ENCODE measurements at places on chromosomes 2 and 18.

- no peaks in the 10 kb centered on the region for H3K36me3 ChIP-seq
- H3K4me1 ChIP-seq: no peaks in the 10 kb centered on the region
- H3K27me3 ChIP-seq: peaks cover 1% of the 10 kb centered on the region
- DNase-seq: no peak
Measured at GRCh38 chr2:128510701-128511397, 192.2 kb upstream of the HS6ST1 start.

DNA sequence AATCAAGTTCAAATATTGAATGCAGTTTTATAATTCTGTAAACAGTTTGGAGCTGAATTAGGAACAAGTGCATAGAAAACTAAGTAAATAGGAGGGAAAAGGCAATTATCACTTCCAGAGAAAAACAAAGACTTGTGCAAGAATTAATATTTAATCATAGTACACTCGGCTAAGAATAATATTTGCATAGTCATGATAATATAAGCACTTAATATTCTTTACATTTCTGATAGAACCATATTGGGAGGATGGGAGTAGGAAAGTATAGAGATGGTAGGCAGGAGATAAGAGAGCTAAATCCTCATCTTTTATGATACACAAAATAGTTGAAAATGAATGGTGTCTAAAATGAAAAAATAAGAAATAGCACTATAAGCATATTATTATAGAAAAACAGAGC is 27.4 kb upstream of the TNFAIP6 start:
- no peaks in the 10 kb centered on the region for H3K4me1 ChIP-seq
- peaks cover 4% of the 10 kb centered on the region for H3K27me3 ChIP-seq
- H3K4me3 ChIP-seq: no peak overlapping the region
- no peak overlapping the region for H3K27ac ChIP-seq

DNA sequence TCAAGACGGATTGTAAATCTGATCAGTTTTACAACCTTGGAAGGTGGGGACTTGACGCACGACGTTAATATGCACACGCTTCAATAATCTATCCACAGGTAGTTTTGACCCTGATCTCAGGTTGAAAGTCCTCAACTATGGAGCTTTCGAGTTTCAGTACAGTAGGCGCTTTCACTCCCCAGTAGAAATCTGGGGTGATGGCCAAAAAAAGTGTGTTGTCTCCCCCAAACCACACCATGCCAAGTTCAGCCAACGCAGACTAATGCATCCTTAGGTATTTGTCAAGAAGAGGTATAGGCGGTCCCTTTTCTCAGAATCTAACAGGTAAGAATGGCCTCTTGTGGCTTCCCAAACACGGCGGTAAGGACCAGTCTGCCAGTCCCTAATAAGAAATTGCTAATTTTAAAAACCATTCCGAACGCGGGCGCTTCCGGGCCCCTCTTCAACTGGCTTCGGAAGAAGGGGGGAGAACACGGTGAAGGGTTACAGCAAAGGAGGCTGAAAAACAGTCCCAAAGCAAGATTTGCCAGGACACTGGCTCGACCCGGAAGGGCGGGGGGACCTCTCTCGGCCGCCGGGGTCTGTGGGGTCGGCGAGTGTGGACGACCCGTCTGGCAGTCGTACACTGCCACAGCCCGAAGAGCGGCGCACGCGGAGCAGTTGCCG is 659 bp downstream of the FAM210A start:
- H3K27me3 ChIP-seq: peaks cover 17% of the 10 kb centered on the region
- no peak for DNase-seq
- H3K4me1 ChIP-seq: peaks cover 40% of the 10 kb centered on the region
- peak overlapping the region; percentile 93 for H3K4me3 ChIP-seq
- no peaks in the 10 kb centered on the region for H3K36me3 ChIP-seq
- H3K27ac ChIP-seq: peak overlapping the region; percentile 88

DNA sequence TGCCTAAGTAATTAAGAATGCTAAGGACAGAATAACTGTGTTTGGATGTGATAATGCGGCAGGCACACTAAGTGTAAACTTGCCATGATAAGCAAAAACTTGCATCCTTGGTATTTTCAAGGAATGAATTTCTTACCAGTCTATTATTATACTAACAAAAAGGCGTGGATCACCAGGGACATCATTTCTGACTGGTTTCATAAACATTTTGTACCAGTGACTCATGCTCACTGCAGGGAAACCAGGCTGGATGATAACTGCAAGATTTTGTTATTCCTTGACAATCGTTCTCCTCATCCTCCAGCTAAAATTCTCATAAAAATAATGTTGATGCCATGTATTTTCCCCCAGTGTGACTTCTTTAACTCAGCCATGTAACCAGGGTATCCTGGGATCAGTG is 289.5 kb downstream of the CDCA7 start:
- peaks cover 10% of the 10 kb centered on the region for H3K27me3 ChIP-seq
- DNase-seq: no peak
- no peak overlapping the region for H3K27ac ChIP-seq
- no peaks in the 10 kb centered on the region for H3K36me3 ChIP-seq

DNA sequence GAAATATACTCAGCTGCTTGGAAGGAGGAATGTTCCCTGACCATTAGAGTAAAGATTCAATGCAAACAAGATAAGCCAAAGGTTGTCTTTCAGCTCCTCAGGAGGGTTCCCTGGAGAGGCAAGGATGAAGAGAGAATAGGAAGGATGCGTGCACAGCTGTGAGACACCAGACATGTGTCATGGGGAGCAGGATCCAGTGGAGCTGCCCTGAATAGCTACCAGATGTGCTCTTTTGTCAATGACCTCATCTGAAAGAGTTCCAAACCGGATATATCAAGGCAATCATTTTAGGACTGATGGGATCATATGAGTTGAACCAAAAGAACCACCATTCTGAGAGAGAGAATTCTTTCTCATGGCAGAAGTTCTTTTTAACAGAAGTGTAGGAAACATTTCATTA is 490.6 kb downstream of the IRS1 start:
- no peaks in the 10 kb centered on the region for H3K36me3 ChIP-seq
- H3K27ac ChIP-seq: no peak overlapping the region
- H3K27me3 ChIP-seq: no peaks in the 10 kb centered on the region
- no peak overlapping the region for H3K4me3 ChIP-seq
- DNase-seq: no peak
- H3K4me1 ChIP-seq: no peaks in the 10 kb centered on the region

- no peak for DNase-seq
- H3K36me3 ChIP-seq: no peaks in the 10 kb centered on the region
- no peak overlapping the region for H3K27ac ChIP-seq
- H3K4me3 ChIP-seq: no peak overlapping the region
Measured at GRCh38 chr18:59690186-59690982, 6.8 kb downstream of the CCBE1 start.

GRCh38 chr2:217538719-217539118 is 464.1 kb downstream of the TNS1 start:
- H3K4me3 ChIP-seq: no peak overlapping the region
- H3K36me3 ChIP-seq: no peaks in the 10 kb centered on the region
- H3K27me3 ChIP-seq: peaks cover 15% of the 10 kb centered on the region
- no peak for DNase-seq
- H3K4me1 ChIP-seq: no peaks in the 10 kb centered on the region

DNA sequence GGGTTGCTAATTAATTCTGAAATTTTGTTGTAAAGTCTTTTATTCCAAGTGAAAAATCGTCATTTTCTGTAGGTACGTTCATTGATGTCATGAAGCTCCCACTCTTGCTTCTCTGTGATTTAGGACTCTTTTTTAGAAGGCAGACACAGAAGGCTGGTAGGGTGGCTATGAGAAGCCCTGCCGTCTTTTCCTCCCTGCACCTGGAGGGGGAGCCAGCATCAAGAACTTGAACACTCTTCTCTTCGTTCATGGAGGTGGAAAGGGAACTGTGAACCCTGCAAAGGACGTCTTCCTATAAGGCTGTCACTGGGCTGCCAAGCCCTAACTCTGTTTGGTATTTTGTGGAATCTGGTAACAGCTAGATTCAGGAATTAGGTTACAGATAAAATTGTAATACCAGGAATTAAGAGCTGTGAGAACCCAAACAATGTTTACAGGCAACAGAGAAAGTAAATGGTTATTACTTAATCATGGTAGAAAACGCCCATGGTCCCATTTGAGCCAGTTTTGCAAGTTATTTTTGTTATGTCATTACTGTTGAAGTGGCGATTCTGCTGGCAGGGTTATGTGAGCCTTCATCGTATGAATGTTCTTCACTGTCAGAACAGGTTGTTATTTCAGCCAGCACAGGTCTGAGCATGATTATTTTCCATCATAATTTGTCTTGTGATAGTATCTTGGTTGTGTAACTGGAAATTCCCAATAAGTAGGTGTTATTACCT is 112.2 kb downstream of the OSBPL6 start:
- H3K36me3 ChIP-seq: no peaks in the 10 kb centered on the region
- no peaks in the 10 kb centered on the region for H3K27me3 ChIP-seq
- no peak overlapping the region for H3K4me3 ChIP-seq
- H3K27ac ChIP-seq: no peak overlapping the region
- no peaks in the 10 kb centered on the region for H3K4me1 ChIP-seq
- DNase-seq: no peak

DNA sequence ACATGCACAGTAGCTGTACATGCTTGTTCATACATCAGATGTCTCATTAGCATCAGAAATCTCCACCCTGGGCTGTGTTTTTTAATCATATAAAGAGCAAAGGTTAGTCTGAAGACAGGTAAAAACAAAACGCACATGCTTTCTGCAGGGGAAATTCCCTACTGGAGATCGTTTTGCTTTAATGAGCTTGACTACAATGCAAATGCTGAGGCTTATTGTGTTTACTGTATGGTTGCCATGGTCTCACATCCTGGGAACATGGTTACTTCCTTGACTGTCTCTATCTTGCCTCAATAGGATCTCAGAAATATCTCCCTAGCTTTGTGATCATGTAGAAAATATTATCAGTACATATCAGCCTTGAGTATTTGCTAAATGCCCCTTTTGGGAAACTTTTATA is 336.5 kb upstream of the TFPI start:
- H3K4me3 ChIP-seq: no peak overlapping the region
- H3K4me1 ChIP-seq: no peaks in the 10 kb centered on the region
- no peaks in the 10 kb centered on the region for H3K27me3 ChIP-seq
- H3K36me3 ChIP-seq: no peaks in the 10 kb centered on the region
- DNase-seq: no peak

DNA sequence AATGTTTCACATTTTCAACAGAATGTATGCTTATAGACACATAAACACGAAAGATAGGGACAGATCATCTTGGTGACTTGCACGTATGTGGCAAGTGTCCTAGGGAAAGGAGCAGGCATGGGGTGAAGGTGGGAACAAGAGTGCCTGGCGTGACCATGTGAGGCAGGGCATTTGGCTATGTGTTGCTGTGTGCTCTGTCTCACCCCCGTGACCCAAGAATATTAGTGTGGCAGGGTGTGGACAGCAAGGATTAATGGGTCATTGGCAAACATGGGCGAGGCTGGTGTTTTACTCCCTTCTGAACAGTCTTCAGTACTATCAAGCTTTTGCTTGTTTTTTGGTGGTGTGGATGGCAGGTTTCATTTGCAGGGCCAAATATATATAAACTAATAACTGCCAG is 1.3 kb upstream of the VWA3B start:
- no peak overlapping the region for H3K4me3 ChIP-seq
- H3K36me3 ChIP-seq: no peaks in the 10 kb centered on the region
- peaks cover 23% of the 10 kb centered on the region for H3K27me3 ChIP-seq

- H3K4me3 ChIP-seq: no peak overlapping the region
- no peak for DNase-seq
- H3K36me3 ChIP-seq: peaks cover 5% of the 10 kb centered on the region
- H3K27me3 ChIP-seq: peaks cover 34% of the 10 kb centered on the region
Measured at GRCh38 chr2:182867426-182868053, 1.1 kb upstream of the FRZB start.

DNA sequence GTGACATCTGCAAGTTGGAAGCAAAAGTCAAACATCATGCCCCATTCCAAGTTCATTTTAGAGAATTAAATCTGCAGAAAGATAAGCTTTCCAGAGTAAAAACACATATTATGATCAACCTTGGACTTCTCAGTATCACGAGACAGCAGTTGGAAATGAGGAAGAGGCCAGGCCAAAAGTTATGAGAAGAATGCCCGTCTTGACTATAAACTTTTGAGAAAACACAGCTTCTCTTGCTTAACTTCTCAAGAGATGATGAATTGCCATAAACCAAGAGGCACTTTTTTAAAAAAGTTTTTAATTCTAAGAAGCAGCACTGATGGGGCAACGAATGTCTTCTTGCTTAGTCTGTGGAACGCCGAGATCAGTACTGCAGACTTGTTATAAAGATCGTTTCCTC is 52.6 kb upstream of the NFU1 start:
- peaks cover 6% of the 10 kb centered on the region for H3K27me3 ChIP-seq
- H3K36me3 ChIP-seq: peaks cover 28% of the 10 kb centered on the region
- no peak for DNase-seq
- H3K4me1 ChIP-seq: peaks cover 34% of the 10 kb centered on the region
- peak overlapping the region; percentile 17 for H3K27ac ChIP-seq

DNA sequence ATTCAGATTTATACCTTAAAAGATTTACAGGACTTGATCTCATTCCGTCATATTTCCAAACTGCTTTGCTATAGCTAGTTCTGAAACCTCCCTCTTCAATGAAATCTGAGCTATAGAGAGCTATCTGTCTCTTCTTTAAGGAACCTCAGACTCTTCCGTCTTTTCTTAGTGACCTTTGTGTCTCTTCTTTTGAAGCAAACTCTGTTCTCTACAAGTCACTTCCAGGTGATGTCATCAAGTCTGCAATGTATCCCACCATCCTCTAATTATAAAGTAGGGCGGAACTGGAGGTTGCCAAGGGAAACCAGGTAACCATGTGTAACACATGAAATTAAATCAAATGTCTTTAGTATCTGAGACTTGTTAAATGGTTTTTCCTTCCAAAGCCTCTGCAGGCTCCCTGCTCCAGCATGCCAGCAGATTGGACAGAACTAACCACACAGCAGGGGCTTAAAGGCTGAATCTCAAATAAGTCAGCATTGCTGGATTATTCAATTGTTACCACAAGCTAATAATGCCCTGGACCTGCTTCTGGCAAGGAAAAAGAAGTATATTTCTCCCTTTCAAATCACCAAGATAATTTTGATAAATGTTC is 41.2 kb upstream of the PEX13 start:
- H3K4me3 ChIP-seq: no peak overlapping the region
- H3K4me1 ChIP-seq: peaks cover 12% of the 10 kb centered on the region
- no peak for DNase-seq
- H3K27me3 ChIP-seq: no peaks in the 10 kb centered on the region
- H3K36me3 ChIP-seq: peaks cover 3% of the 10 kb centered on the region
- no peak overlapping the region for H3K27ac ChIP-seq

DNA sequence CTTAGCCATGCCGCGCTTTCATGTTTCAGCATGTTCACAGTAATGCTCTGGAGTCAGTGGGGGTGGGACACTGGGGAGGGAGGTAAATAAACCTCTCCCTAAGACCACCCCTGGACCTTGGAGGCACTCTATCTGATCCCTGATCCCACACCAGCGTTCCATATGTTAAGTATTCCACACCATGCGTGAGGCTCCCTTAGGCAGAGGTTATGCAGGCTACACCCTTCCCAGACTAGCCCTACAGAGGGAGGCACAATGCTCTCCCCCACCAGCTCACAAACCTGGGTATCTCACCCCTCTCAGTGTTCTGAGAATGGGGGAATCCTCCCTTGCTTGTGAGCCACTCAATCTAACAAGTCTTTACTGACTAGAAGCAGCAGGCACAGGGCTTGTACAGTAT is 1610.4 kb upstream of the ZEB2 start:
- no peaks in the 10 kb centered on the region for H3K36me3 ChIP-seq
- H3K27me3 ChIP-seq: no peaks in the 10 kb centered on the region
- DNase-seq: no peak
- H3K4me1 ChIP-seq: no peaks in the 10 kb centered on the region
- no peak overlapping the region for H3K27ac ChIP-seq

GRCh38 chr2:111930875-111931274 is 32.5 kb downstream of the MERTK start:
- H3K4me3 ChIP-seq: no peak overlapping the region
- DNase-seq: no peak
- H3K4me1 ChIP-seq: no peaks in the 10 kb centered on the region
